Fibroblast of lung (primary cell): ENCODE measurements at places on chromosomes 4 and X.
A peak's percentile ranks its signal among the peaks of the same experiment; 100 is the strongest.

DNA sequence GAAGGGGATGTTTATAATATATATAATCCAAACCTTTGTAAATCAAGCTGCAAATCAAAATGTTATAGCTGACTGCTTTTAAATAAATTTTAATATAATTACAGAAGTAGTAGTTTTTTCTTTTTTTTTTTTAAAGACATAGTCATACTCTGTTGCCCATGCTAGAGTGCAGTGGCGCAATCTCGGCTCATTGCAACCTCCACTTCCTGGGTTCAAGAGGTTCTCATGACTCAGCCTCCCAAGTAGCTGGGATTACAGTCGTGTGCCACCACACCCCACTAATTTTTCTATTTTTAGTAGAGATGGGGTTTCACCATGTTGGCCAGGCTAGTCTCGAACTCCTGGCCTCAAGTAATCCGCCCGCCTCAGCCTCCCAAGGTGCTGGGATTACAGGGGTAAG is 178.7 kb downstream of the FBXW7 start:
- DNase-seq: peak; percentile 54

- peak; percentile 54 for DNase-seq
Measured at GRCh38 chr4:2962614-2963174, 512 bp downstream of the NOP14 start.

GRCh38 chr4:140152751-140153418 is 1.1 kb downstream of the MAML3 start:
- DNase-seq: peak; percentile 49

GRCh38 chr4:5933116-5933515 is 40.2 kb upstream of the CRMP1 start:
- DNase-seq: no peak

DNA sequence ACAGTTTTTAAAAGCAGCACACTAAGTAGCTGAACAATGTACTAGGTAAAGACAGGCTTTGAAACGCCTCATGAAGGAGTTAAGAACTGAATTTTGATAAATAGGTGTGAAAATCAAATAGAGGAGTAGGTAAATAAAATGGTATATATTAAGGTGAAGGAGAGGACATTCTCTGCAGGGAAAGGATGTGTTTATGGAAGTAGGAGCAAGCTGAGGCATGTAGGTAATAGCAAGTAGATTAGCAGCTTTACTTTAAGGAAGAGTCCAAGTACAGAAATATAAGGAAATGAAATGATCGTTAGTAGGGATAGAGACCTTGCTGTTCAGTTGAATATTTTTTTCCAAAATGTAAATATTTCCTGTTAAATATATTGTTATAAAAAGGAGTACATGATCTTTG is 12.5 kb downstream of the METAP1 start:
- no peak for DNase-seq

DNA sequence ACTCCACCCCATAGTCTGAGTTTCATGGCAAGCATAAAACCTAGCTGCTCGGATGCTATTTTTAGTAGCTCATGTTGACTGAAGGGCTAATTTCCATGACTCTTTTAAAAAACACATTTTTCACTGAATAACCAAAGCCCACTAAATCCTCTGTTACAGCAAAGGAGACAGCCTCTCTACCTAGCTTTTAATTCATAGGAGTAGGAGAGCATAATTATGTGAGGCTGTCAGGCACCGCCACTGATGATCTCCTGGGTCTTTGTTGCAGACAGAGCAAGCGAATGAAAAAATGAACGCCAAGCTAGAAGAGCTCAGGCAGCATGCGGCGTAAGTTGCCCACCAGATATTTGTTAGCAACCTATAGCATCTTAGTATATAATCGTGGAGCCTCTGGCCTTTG is 53.5 kb downstream of the KIF4A start:
- no peak for DNase-seq

- DNase-seq: peak; percentile 15
Measured at GRCh38 chrX:56793521-56794320, 64.7 kb downstream of the NBDY start.

- no peak for DNase-seq
Measured at GRCh38 chr4:144181391-144181790, 40.9 kb upstream of the GYPA start.

DNA sequence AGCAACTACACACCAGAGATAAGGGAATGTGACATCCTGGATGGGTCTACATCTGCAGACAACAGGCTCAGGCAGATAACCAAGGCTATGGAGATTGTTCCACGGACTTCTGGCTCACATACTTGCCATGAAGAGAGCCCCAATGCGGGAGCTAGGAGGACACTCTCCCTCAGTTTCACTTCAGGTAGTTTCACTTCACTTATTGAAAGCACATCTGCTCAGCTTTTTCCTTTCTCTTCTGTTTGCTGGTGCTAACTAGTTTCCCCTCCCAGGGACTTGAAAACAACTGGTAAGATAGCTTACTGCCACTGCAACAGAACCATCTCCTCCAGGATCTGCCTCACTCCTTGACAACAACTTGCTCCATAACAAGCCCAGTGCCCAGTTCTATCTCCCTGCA is 1.4 kb upstream of the CT47C1 start:
- no peak for DNase-seq

DNA sequence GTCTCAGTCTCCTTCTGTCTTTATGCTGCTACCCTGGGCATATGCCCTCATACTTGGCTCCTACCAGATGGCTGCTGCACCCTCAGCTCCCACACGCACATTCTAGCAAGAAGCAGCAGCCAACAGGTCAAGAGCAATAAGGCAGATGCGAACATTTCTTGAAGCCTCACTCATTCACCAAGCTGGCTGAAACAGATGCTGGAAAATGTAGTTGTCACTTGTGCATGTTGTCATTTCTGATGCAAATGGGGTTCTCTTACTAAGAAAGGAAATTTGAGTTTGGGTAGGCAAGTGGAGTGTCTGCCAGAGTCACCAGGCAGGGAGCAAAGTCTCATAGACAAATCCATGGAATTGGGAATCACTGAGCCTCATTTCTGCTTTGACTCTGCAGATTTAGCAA is 57.4 kb upstream of the SORBS2 start:
- no peak for DNase-seq

DNA sequence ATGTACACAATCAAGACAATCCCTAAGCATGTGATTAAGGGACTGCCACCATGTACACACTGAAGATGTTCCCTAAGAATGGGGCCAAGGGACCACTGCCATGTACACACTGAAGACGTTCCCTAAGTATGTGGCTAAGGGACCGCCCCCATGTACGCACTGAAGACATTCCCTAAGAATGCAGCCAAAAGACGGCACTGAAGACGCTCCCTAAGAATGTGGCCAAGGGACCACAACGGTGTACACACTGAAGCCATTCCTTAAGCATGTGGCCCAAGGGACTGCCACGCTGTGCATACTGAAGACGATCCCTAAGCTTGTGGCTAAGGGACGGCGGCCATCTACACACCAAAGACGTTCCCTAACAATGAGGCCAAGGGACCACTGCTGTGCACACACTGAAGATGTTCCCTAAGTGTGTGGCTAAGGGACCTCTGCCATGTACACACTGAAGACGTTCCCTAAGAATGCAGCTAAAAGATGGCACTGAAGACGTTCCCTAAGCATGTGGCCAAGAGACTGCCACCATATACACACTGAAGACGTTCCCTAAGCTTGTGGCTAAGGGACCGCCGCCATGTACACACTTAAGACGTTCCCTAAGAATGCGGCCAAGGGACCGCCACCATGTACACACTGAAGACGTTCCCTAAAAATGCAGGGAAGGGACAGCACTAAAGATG is 26.4 kb downstream of the DHRSX start:
- no peak for DNase-seq

DNA sequence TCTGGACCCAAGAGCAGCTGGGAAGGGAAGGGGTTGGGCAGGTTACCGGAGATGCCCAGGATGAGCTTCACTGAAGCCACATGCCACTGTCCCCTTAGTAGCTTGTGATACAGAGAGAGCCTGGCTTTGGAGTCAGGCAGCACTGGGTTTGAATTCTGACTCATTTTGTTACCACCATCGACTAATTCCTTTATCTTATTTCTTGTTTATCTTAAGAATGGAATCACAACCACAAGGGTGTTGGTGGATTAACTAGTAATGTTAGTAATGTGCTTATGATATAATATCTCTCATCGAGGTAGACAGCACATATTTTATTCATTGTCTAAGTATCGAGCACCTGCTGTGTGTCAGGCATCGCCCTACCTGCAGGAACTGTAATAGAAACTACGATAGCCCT is 17.7 kb upstream of the STX18 start:
- DNase-seq: peak; percentile 76

DNA sequence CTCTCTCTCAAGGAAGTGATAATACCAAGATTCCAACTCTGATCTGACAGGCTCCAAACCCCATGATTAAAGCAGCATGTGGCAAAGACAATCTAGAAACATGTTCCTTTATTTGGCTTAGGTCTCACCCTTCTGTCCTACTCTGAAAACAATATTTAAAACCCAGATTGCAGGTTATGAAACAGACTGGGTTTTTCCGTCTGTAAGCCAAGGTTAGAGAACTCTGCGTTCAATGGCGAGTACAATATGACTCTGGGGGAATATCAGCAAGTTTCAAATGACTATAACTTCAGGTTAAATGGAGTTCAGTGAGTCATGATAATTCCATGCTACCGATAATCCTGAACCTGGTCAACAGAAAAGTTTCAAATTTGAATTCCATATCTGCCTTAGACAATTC is 50.8 kb downstream of the ANAPC10 start:
- DNase-seq: no peak
